ENCODE measurements at places on chromosomes 5 and 9.

DNA sequence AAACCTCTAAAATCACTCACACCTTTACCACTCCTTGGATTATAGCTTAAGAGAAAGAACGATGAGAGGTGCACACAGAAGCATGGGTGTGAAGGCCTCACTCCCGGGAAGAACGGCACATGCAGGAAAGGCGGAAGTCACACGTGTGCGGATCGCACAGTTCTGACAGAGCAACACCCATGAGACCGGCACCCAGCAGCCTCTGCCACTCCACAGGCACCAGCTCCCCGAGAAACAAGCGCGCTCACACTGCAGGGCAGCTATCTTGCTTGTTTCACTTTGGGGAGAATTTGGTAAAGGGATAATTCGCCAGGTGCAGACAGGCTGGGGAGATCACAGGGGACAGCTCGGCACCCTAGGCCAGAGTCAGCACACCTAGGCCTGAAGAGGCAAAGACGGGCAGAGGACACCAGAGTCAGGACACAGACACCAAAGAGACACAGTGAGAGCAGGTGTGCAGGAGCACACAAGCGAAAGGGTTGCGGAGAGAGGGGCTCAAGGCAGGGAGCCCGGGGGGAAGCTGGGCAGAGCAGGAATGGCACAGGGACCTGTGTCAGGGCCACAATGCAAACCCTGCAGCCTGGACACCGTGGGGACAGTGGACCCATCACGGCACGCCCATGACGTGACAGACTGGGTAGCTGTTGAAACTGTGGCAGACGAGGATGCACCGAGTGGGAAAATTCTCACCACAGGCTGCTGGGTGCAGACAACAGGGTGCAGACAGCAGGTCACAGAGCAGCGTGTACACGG, 81.7 kb downstream of the CAMSAP1 start:
- no peak for DNase-seq

GRCh38 chr5:168317521-168318147, 26.2 kb downstream of the WWC1 start:
- no peak for DNase-seq

DNA sequence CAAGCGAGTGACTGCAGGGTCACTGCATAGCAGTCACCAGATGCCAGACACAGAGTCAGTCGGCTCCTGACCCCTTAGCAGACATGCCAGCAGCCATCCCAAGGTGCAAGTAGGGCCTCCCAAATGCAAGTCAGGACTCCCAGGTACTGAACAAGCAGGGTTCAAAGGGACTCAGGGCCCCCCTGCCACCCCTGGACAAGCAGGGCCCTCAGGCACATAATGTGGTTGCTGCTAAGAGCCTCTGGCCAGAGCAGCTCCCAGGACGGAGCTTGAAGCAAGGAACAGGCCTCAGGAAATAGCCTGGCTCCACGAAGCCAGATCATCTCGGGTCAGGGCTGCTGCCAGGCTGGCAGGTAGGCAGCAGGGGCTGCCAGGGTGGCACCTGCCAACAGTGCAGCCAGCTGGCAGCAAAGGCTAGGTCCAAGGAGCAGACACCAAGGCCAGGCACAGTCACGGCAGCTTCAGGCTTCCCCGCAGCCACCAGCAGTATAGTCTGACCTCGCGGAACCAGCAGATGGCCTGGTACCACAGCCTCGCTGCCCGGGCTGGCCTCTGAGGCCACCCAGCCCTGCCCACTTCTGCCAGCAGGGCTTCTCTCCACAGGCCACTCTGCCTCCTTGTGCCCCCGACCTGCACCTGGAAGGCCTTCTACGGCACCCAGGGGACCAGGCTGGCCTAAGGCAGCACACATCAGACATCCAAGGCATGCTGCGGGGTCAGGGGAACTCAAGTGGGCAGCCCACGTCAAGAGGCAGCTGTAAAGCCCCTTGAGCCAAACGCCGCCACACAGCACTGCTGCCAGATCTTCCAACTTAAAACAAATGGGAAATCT, 7.4 kb downstream of the EEIG1 start:
- no peak for DNase-seq

- no peak for DNase-seq
Measured at GRCh38 chr5:37991301-37992299, 151.8 kb upstream of the GDNF start.

- DNase-seq = no peak
Measured at GRCh38 chr5:2780421-2781171, 29.1 kb upstream of the IRX2 start.

GRCh38 chr9:136880651-136881050, 5.7 kb upstream of the TRAF2 start:
- DNase-seq = no peak

- DNase-seq = no peak
Measured at GRCh38 chr5:92629574-92629973, 951.4 kb downstream of the NR2F1-AS1 start.

GRCh38 chr9:13284011-13284410, 4.5 kb upstream of the MPDZ start:
- DNase-seq = no peak

GRCh38 chr5:35202319-35203111, 27.8 kb downstream of the PRLR start:
- no peak for DNase-seq

DNA sequence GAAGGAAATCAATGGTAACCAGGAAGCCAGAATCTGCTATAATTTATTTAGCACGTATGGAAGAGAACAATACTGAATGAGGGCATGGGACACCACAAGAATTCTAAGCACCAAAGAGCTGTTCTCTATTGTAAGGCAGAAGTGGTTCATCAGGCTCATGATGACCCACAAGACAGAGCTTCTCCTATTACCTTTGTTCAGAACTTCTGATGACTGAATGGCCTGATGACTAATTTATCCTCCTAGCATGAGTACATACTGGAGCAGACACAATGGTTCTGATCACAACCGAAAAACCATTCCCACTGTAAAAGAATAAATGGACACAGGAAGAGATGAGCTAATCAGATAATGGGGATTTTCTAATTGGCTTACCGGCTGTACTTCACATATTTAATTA, 329.8 kb upstream of the PDE4D start:
- DNase-seq = no peak

DNA sequence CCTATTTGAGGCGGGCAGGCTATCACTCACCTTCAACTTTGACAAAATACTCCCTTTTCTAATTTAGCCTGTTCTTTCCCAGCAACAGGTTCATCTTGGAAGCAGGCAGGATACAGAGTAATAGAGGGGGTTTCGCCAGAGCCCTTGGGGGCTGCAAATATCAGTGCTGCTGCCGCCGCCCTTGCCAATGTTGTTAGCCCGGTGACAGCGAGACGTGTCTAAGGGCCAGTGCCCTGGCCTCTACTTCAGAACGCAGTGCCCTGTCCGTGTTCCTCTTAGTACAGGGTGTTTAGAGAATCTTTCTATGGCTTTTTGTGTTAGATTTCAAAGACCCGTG, 703 bp downstream of the FAM120AOS start:
- DNase-seq = no peak

DNA sequence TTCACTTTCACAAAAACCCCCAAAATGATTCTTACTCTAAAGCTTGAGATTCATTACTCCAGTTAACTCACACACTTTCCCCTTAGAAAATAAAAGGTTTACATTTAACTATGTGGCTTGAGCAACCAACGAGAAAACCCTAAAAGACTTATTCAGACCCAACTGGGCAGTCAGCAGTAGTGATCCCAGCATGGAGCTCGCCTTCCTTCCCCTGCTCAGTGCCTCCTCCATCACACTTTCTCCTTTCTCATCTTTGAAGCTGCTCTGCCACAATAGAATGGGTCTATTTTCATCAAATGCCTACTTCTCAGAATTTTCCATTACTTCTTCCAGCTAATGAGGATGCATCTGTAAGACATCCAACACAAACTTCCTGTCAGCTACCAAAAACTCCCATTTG, 29.1 kb downstream of the RORB start:
- DNase-seq = no peak

- no peak for DNase-seq
Measured at GRCh38 chr5:14216902-14217301, 73.8 kb downstream of the TRIO start.

GRCh38 chr5:31196309-31196708, 2.8 kb downstream of the CDH6 start:
- no peak for DNase-seq

DNA sequence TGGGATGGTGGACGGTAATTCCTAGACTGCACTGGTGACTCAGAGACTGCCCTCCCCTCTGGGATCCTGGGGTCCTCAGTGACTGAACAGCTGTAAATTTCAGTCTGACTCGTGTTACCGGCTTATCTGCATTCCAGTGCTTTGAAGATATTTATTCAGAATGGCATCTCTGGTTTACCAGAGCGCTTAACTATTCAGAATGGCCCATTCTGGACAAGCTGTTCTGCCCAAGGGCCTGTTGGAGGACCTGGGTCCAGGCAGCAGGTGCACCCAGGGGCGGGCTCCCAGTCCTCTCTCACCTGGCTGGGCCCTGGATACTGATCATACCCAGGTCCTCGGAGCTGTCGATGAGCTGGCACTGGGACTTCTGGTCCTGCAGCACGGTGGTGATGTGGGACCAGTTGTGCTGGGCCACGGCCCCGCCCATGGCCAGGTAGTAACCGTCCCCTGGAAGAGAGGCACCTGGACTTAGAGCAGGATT, 48.0 kb downstream of the SARDH start:
- DNase-seq = no peak

DNA sequence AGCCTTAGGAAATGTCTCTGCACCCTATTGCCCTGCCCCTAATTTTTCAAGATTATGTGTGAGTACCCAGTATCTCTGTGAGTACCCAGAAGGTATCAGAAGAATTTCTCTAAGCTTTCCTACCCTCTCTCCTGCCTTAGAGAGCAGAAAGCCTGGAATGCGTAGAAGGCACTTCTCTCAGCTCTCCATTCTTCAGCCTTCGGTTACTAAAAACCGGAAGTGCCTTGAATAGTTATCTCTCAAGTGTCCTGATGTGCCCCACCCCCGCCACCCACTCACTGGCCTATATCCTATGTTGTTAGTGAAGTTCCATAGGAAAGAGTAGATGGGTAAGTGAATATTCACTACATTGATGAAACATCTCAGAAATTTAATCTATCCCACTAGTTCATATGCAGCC, 210.7 kb upstream of the CDH10 start:
- no peak for DNase-seq

GRCh38 chr5:157327771-157328170, 61.8 kb downstream of the CYFIP2 start:
- DNase-seq = no peak

DNA sequence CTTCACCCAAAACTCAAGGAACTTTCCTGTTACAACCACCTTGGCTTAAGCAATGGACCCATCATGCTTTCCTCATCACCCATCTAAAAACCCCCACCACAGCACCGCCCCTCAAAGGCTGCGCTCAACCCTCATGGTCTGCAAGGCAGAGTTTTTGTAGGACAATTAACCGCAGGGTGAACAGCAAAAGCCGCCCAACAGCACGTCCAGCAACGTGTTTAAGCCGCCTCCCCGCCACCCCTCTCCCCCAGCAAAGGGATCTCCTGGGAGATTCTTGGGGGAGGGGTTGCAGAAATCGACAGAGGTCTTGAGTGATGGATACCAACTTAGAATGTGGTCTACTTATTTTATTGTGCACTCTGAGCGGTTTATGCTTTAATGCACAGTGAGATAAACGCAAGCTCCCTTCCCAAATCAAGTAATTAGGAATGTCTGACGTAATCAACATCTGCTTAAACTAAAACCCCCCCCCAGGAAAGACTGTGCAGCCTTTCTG, 1.9 kb downstream of the ROR2 start:
- no peak for DNase-seq

DNA sequence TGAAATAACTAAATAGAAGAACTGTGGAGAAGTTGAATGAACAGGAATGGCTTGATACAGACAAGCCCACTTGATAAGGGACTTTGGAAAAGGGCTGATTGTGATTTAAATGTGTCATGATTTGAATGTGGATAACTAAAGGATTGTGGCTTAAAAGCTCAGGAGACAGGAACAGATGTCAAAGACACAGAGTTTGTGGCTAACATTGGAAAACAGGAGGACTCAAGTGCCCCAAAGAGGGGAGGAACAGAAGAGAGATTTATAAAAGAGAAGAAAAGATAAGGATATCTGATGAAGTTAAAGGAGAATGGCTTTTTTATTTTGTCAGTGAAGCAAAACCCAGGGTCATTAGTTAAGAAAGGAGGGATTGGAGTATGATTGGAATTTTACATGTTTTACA, 124.2 kb upstream of the TRPM3 start:
- DNase-seq = no peak

- DNase-seq = no peak
Measured at GRCh38 chr5:33229216-33229615, 211.5 kb upstream of the TARS1 start.

Measured in NCI-H187 treated with DMSO at 0.1 percent for 48 hours (cell line).